Stimulated activated CD8-positive, alpha-beta memory T cell treated with anti-CD3 and anti-CD28 coated beads, Interleukin-4, amount 100 ng/mL, for 24 hours (primary cell): ENCODE measurements at places on chromosomes 4 and X.

- no peak for DNase-seq
Observed at GRCh38 chr4:1022051-1022738, 10.8 kb downstream of the FGFRL1 start.

GRCh38 chrX:107823042-107823441, 2.6 kb upstream of the MID2 start:
- no peak for DNase-seq

GRCh38 chrX:11787564-11787963, 29.5 kb downstream of the MSL3 start:
- DNase-seq: peak; percentile 59

DNA sequence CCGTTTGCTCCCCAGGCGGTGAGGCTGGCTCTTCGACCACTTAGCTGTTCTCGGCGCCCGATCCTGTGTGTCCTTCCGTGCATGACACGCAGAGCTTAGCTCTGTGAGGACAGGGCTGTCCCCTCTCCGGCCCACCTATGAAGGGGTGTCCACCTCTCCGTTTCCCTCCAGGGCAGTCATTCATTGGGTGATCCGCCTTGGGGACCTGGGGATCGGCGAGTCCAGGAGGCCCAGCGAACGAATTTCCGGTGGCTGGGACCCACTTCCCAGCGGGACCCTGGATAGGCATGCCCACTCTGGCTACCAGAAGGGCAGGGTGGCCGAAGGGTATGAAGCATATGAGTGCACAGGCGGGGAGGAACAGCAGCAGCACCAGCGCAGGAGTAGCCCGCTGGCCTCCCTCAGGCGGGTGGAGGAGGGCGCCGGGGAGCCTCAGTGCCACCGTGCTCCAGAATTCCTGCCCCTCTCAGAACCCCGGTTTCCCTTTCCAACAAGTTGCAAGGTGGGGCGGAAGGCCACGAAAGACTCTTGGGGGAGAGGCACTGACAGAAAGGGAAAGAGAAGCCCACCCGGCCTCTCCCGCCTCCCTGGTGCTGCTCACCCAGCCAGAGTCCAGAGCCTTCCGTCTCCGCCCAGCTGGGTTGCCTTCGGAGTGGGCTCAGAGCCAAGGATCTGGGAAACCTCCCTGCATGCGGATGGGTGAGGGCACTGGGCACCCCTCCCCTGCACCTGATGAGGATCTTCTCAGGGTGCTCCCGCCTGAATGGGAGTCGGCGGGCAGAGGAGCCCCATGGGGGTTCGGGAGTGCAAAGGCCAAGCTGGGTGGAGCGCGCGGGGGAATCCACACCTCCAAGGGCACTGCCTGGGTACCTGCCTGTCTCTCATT, 8.6 kb downstream of the HMX1 start:
- DNase-seq: no peak

- no peak for DNase-seq
Observed at GRCh38 chr4:3251691-3252479, 2.9 kb downstream of the MSANTD1 start.

DNA sequence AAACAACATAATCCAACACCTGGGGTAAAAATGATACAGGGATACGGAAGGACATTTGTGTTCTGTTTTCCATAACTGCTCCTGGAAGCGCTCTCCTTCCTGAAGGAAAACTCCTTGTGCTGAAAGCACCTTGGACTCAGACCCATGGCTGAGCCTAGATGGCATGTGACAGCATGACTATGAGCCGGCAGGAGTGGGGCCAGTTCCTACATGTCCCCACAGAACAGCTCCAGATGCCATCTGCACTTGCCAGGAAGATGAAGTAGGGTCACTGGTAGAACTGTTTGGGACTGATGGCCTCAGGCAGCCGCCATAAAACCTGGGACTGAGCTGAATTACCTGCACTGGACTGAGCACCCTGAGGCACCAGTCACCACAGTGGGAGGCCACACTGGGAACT, 56.0 kb upstream of the BCLAF3 start:
- no peak for DNase-seq

DNA sequence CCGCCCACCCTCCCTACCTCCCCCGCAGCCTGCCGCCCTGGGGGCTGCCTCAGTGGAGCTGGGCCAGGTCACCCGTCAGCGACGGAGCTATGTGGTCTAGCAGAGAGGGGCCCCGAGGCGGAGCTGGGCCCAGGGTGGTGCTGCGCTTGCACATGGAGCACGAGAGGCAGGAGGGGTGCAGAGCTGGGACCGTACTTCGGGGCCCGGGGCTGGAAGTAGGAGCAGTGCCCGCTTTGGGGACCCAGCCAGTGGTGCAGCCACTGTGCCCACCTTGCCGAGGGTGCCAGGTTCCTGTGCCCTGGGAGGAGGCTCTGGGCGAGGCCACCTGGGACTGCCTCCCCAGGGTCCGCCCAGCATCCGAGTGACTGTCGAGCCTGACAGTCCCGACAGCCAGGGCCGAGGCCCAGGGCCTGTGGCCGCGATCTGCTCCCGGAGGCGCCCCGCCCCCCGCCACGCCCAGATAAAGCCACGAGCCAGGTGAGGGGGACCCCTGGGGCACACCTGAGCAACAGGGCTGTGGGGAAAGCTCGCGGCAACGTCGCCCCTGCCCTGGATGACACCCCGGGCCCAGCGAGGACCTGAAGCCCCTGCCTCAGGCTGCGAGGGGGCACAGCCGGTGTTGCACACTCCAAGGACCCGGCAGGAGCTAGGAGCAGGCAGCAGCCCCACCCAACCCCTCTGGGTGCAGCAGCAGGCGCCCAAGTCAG, 117.5 kb downstream of the DNAAF6 start:
- DNase-seq: no peak

DNA sequence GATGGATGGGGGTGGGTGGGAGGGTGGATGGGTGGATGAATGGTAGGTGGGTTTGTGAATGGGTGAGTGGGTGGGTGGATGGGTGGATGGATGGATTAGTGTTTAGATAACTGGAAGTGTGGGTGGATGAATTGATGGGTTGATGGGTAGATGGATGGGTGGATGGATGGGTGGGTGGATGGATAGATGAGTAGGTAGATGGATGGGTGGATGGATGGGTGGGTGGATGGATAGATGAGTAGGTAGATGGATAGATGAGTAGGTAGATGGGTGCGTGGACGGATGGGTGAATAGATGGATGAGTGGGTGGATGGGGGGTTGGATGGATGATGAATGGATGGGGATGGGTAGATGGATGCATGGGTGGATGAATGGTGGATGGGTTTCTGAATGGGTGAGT, 20.3 kb upstream of the ASMTL start:
- no peak for DNase-seq

GRCh38 chrX:154298312-154298711, 2.7 kb downstream of the TKTL1 start:
- no peak for DNase-seq

- DNase-seq: no peak
Observed at GRCh38 chr4:47640911-47641310, 155.8 kb downstream of the ATP10D start.

GRCh38 chr4:75849461-75849860, 52.8 kb downstream of the PPEF2 start:
- DNase-seq: no peak

GRCh38 chr4:169259271-169259670, 11.5 kb downstream of the SH3RF1 start:
- no peak for DNase-seq

DNA sequence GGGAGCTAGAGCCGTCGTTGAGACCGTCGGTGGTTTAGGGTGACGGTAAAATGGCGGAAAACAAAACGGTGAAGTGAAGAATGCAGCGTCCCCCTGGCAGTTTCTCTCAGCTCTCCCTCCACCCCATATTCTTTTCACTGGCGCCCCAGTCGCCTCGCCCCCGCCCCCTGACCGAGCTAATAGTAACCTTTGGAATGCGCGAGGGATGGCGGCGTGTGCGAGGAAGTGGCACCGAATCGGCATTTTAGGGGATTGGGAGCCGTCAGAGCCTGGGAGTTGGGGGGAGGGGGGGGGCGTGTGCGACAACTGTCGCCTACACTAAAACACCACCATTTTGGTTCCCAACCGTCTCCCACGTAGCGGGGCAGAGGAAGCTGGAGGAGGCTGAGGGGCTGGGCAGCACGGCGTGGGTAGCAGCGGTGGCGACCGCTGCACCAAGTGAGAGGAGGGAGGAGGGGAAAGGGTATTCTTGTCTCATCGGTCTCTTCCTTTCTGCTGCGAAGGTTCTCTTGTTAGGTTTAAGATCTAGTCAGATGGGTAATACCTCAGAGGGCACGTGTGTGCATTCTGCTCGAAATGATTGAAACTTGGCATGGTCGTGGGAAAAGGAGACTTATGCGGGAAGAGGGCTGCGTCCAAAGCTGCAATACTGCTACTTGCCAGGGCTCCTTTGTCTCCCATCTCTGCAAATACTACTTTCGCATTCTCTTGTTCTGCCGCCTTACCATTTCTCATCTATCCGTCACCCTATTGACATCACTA, 840 bp downstream of the ZNF711 start:
- no peak for DNase-seq

- no peak for DNase-seq
Observed at GRCh38 chrX:154327038-154327820, 31.6 kb downstream of the TKTL1 start.

- no peak for DNase-seq
Observed at GRCh38 chrX:113033966-113034680, 193.5 kb upstream of the AMOT start.

DNA sequence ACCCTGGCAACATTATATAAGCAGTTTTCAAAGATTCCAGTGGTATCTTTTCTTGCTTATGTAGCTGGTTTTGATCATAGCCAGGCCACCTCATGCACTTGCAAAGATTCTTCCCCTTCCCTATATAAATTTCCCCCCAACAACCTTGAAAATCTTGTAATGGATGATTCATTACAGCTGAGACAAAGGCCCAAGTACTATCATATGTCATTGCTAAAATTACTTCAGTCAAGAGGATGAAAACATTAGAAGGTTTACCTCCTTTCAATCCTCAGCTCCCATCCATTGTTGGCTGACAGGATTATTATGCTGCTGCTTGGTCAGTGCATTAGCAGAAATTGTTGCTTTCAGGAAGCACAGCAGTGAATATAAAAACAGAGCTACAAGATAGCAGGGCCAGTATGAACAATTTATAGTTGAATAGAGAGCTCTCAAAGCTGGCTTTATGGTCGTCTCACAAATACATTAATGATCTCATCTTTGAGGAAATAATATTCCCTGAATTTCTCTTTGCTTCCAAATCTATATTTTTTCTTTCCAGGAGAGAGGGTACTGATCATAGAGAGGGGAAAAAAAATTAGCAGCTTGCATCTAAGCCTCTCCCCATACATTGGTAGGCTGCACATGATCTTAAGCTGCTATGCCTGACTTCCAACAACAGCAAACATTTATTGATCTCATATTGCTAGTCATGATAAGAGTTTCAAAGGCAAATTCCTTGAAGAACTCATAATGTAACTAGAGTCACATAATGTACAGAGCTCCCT, 7.7 kb upstream of the ARHGEF38 start:
- no peak for DNase-seq

DNA sequence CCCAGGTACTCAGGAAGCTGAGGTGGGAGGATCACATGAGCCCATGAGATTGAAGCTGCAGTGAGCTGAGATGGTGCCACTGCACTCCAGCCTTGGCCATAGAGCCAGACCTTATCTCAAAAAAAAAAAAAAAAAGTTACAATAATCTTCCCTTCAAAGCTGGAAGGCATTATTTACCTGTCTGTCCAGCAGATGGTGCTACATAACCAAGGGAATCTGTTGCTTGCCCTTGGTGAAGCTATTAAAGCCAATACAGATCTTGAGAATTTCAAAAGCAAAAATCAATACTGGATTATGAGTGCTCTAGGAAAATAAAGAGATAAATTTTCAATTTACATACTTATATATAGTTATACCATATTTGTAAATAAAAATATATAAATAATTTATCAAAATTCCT, 25.9 kb downstream of the PKD2 start:
- DNase-seq: no peak

DNA sequence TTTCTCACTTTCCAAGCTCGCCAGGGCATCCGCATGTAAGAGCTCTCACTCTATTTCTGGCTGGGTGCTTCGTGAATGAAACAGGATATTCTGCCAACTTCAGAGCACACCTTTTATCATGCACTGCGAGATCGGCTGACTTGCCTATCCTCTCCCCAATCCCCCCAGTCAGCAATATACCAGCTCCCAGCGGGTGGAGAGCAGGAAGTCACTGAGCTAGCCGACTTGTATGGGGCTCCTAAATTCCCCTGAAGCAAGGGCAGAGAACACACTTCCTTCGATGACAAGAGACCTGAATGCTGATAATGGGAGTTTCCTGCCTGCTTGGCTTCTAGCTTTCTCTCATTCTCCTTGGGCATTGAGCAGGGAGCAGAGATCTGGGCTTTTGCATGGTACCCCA, 33.8 kb upstream of the MAMLD1 start:
- DNase-seq: no peak

GRCh38 chr4:38647101-38647819, 16.7 kb upstream of the KLF3 start:
- no peak for DNase-seq

GRCh38 chr4:5863461-5864113, 29.3 kb downstream of the CRMP1 start:
- DNase-seq: peak; percentile 23

- DNase-seq: no peak
Observed at GRCh38 chr4:76811604-76812412, 86.1 kb downstream of the SOWAHB start.

GRCh38 chr4:78318126-78318525, 233.4 kb upstream of the ANXA3 start:
- DNase-seq: no peak

DNA sequence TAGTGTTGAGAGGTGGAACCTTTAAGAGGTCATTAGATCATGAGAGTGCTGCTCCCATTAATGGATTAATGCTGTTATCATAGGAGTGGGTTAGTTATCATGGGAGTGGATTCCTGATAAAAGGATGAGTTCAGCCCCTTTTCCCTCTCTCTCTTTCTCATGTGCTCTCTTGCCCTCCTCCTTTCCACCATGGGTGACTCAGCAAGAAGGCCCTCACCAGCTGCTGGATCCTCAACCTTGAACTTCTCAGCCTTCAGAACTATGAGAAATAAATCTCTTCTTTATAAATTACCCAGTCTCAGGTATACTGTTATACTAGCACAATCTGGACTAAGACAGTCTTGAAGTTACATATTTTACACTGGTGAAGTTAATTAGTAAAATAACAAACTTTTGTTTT, 10.0 kb upstream of the CDKL5 start:
- no peak for DNase-seq

GRCh38 chr4:59704616-59705015, 1495.5 kb upstream of the ADGRL3 start:
- DNase-seq: no peak

DNA sequence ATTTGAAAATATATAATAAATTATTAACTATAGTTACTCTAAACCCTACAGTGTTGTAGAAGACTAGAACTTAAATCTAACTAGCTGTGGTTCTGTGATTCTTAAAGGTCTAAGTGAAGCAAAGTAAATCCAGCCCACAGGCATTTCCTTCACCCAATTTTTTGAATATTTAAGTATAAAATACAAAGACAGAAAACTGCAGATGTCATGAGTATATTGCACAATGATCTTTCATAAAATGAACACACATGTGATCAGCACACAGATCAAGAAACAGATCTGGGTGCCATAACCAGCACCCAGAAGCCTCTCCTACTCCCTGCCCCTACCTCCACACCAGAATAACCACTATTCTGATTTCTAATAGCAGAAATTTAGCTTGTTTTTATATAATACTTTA, 82.9 kb downstream of the CAMK2D start:
- no peak for DNase-seq

- no peak for DNase-seq
Observed at GRCh38 chr4:166460769-166461550, 587.9 kb downstream of the TLL1 start.

- DNase-seq: no peak
Observed at GRCh38 chr4:138978028-138978585, 37.5 kb upstream of the NOCT start.
